H7 (cell line): ENCODE measurements at places on chromosomes 16 and 17. TPM values are rescaled to one million over a fixed set of nuclear protein-coding genes. Genes with fewer than 3 reads are reported as not detected.
A peak's percentile ranks its signal among the peaks of the same experiment; 100 is the strongest.

GRCh38 chr16:62717026-62717425, 680.8 kb upstream of the CDH8 start:
- no peak for DNase-seq

DNA sequence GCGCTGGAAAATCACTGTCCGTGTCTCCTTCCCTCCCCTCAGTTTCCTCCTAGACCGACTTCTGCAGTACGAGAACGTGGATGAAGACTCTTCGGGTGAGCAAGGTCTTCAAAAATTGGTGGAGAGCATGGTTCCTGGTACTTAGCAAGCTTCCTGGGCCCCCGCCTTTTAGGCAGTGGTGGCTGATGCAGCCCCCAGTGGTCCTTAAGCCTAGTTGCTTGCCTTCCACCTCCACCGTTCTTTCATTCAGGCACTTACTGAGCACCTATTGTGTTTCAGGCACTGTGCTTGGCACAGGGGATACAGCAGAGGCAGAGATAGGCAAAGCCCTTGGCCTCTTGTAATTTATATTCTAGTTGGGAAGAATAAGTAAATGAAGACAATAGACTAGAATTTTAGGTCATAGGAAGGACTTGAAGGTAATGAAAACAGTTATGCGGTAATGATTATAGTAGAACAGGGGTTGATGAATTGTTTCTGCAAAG, 767 bp downstream of the INO80E start:
- DNase-seq = no peak

DNA sequence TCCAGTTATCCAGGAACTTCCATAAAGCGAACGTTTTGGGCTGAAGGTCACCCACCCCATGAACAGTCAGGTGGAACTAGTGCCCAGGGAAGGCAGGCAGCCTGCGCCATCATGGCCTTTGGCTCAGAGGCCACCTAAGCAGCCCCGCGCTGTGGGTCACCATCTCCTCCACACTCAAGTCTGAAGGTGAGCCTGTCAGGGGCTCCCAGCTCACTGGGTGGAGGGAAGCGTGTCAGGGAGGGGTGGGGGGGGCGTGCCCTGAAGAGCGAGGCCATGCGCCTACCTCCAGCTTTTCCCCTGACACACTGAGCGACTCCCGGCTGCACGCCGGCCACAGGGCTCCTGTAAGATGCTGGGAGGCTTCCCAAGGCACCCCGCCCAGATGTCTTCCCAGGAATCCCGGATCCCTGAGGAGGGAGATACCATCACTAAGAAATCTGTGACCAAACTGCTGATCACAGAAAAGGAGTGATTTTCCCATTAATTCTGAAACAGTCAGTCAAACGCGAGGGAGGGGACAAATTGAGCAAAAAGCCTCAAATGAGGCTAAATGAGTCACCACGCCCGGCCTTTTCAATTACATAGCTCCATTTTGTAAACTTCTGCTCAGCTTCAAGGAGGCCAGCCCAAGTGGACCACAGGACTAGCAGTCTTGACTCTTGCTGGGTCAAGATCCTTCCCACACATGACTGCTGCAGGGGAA, 26.5 kb upstream of the SLC25A19 start:
- no peak for DNase-seq

DNA sequence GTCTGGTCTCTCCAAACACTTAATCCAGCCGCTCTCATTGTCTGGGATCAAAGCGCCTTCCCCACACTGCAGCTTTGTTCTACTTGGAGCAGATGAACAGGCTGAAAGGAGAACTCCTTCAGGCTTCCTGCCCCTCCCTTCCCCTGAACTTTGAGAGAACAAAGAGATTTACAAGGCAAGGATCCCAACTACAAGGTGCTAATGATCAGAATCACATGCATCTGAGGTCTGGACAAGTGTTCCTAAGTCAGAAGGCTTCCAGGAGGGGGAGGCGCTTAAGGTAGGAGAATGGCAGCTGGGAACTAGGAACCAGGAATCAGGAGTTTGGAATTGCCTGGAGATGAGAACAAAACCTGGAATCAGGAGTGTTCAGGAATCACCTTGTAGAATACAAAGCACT, 606.3 kb upstream of the CDH11 start:
- peak; percentile 19 for DNase-seq

- DNase-seq = peak; percentile 44
Measured at GRCh38 chr16:29126057-29126494, 141.2 kb downstream of the LAT start.

DNA sequence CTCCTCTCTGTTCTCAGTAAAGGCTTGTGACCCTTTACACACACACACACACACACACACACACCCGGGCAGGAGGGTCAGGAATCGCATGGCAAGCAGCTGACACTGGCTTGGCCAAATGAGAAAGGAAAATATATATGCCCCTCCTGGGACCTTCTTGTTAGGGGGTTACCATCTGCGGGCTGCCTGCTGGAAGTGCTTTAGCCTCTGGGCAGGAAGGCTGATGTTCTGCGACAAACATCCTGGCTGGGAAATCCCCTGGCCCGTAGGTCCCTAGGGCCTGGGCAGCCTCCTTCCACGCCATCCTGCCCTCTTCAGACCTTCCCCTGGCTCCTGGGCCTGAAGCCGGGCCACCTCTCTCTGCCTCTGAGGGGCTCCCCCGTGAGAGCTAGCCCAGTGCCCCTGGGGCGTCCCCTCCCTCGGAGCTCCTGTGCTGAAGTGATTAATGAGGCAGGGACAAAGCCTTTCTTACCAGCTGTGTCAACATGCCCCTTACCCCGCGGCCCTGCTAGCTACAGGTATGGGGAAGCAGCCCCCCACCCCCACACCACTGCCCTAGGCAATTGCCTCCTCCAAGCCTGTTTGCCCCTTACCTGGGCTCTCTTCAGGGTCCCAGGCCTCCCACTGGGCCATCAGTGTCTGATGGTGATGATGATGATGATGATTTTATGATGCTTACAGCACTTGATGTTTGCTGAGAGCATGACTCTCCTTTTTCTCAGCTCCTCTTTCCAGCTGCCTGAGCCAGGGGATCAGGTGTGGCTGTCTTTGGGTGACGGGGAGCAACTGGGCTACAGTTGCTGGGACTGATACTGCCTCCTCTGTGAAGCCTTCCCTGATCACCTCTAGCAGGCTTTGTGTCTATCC, 32.8 kb upstream of the ETV4 start:
- DNase-seq = peak; percentile 70

DNA sequence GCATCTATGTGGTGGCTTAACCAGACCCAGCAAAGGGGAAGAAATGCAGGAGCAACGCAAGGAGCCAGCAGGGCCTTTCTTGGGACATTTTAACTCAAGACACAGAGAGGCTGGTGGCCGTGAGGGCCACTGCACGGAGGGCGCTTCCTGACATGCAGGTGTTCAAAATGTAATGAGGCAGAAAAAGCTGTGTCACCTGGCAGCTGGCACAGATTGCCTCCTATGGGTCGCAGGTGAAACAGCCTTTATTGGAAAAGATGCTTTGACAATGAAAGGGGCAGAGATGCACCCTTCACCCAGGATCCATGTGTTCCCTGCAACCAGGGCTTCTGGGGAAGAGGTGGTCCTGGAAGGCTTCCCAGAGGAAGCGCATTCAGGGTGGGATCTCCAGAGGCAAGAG, 219.3 kb downstream of the XYLT1 start:
- DNase-seq = no peak

GRCh38 chr17:57868007-57868909, 18.4 kb upstream of the MRPS23 start:
- peak; percentile 94 for DNase-seq

DNA sequence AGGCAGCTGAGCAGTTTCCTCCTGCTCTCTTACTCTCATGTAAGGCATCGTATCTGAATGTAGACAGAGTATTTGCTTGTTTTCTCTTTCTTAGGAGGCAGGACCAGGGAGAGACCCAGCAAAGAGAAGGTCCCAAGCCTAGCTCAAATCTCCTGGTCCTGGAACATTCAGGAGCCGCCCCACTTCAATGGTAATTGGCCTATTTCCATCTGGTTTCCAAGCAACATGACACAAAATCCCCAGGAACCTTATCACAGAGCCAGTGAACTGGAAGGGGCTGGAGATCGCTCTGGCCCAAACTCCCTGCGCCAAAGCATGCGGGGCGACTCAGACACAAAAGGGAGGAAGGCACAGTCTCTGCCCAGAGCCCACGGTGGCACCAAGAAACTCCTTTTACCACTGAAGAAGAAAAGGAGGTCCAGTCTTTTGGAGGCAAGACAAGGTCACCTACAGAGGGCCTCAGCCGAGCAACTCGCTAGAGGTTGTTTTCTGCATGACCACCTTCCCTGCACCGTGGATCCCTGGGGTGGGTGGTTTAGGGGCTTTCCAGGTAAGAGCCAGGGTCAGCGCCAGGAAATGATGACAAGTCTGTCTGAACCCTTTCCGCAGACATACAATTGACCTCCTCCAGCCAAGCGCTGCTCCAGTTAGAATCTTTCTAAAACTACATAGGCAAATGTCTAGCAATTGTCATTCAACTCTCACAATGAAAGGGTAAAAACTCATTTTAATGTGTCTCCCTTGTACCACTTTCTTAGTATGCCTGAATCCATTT, 394.7 kb downstream of the SOX9 start:
- no peak for DNase-seq

GRCh38 chr16:55189682-55190636, 134.0 kb upstream of the IRX6 start:
- peak; percentile 44 for DNase-seq

GRCh38 chr16:29784901-29785500, 5.5 kb upstream of the KIF22 start:
- DNase-seq = peak; percentile 94

- DNase-seq = peak; percentile 62
Measured at GRCh38 chr16:68972720-68973119, 129.4 kb downstream of the TANGO6 start.

DNA sequence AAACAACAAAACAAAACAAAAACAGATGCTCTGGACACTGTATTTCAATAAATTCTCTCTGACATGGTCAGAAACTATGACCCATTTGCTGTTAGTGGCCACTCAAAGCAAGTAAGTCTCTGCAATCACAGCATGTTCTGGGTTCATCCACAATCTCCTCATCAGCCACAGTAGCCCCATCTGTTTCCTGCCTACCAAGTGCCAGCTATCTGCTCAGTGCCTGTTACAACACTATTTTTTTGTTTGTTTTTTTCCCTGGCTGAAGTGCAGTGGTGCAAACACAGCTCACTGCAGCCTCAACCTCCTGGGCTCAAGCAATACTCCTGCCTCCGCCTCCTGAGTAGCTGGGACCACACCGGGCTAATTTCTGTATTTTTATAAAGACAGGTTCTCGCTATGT, 137.9 kb downstream of the SOX9 start:
- DNase-seq = no peak

DNA sequence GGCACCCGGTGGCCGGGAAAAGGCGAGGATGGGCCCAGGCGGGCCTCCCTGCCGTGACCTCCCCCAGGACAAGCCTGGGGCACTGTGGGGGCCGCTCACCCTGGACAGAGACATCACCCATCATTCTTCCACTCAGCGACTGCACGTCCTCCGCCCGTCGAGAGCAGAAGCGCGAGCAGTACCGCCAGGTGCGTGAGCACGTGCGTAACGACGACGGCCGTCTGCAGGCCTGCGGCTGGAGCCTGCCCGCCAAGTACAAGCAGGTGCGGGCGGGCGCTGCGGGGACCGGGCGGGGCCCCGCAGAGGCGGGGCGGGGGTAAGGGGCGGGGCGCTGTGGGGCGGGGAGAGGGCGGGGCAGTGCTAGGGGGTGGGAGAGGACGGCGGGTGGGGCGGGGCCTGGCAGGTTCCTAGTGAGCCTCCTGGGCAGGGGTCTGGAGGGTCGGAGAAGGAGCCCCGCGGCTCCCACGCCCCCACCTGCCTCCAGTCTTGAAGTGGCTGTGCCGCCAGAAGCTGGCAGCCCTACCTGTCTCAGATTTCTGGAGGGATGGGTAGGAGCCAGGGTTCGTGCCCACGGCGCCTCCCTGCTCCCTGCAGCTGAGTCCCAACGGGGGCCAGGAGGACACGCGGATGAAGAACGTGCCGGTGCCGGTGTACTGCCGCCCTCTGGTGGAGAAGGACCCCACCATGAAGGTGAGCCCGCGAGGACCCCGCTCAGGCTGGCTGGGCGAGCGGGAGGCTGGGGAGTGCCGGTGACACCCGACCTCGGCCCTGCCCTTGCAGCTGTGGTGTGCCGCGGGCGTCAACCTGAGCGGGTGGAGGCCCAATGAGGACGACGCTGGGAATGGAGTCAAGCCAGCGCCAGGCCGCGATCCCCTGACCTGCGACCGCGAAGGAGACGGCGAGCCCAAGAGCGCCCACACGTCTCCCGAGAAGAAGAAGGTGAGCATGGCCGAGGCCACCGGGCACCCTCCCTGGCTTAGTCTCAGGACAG, 7.5 kb downstream of the NME3 start:
- DNase-seq = peak; percentile 100

DNA sequence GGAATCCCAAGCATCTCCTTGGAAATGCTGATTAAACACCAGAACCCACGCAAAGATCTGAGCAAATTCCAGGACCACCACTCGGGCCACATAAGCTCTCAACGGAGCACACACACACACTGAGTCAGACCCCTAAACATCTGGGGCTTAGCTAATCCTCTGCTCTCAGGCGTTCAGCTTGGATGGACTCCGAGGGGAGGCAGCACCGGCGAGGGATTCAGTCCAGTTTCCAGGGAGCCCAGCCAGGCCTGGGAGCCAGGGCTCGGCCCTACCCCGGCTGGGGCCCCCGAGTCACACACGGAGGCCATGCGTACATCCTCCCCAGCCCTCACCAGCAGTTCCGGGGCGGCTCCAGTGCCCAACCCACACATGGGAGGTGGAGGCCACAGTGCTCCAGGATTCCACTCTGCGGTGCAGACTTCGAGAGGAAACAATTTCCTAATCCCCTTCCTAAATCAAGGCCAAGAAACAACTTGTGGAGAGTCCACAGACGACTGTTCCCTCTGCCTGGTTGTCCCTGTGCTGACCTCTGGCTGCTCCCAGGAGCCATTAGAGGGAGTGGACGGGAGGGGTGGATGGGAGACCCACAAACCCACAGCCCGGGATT, 70.5 kb downstream of the GAS7 start:
- peak; percentile 57 for DNase-seq

GRCh38 chr16:79600638-79601091, at the start of gene MAF:
Gene MAF, minus strand, starts transcription at chr16:79600737. Its CDS starts 835 bp downstream, at chr16:79599902.
- peak; percentile 91 for DNase-seq

- no peak for DNase-seq
Measured at GRCh38 chr16:19175492-19176262, 7.6 kb downstream of the SYT17 start.

GRCh38 chr17:47959825-47960655, 2.4 kb upstream of the PRR15L start:
- DNase-seq = peak; percentile 48

The ABI3 gene
- total RNA-seq = 1.9 and 2.7 TPM in 2 replicates

The PIK3R5 gene
- 13.3 and 33.6 TPM in 2 replicates for total RNA-seq

The GP1BA gene
- total RNA-seq = not detected in 2 replicates

The BCO1 gene
- total RNA-seq = 0.10 and 0.63 TPM in 2 replicates

The CMTM2 gene
- total RNA-seq = 0.48 TPM in 1 of 2 replicates, not detected in the other

The SLC5A10 gene
- not detected in 2 replicates for total RNA-seq

The BCAR1 gene
- total RNA-seq = 63.0 and 68.4 TPM in 2 replicates

The HSD17B1 gene
- 1.1 and 2.9 TPM in 2 replicates for total RNA-seq

The PRKCB gene
- 0.44 and 0.80 TPM in 2 replicates for total RNA-seq

The CANT1 gene
- 27.3 and 29.6 TPM in 2 replicates for total RNA-seq

The RAC3 gene
- total RNA-seq = 155 and 175 TPM in 2 replicates

The DNASE1L2 gene
- 0.48 and 0.69 TPM in 2 replicates for total RNA-seq

The CSF3 gene
- 0.28 TPM in 1 of 2 replicates, not detected in the other for total RNA-seq

The KRT28 gene
- not detected in 2 replicates for total RNA-seq
